ENCODE measurements at places on chromosomes 11 and 22.

DNA sequence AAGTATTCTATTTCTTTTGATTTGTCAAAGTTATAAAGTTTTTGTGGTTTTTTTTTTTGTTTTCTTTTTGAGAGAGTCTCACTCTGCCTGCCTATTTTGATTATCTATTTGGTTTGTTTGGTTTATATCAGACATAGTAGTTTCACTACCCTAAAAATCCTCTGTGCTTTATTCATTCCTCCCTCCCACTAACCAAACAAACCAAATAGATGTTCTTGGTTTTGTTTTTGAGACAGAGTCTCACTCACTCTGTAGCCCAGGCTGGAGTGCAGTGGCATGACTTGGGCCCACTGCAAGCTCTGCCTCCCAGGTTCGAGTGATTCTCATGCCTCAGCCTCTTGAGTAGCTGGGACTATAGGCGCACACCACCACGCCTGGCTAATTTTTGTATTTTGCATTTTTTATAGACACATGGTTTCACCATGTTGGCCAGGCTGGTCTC lies 67.9 kb downstream of the ENTHD1 start:
- DNase-seq, result no peak

DNA sequence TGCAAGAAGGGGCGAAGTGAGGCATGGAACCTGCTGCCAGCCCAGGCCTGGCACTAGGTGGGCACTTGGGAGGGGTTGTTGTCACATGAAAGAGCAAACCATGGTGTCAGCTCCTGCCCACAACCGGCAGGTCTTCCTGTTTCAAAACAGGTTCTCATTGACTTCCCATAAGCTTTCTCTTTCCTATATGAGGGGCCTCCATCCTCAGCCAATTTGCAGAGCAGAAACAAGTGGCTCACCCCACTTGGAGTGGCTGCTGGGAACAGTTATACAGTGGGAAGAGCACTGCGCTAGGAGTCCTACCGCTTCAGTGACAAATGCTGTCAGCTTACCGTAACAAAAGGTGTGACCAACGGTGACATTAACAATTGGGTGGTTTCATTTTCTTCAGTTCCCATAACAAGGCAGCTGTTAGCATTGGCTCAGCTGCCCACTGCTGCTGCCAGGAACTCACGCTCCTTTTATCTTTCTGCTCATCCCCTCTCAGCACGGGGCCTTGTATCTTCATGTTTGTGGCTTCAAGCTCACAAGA lies 10.2 kb upstream of the SSTR3 start:
- DNase-seq, result no peak

DNA sequence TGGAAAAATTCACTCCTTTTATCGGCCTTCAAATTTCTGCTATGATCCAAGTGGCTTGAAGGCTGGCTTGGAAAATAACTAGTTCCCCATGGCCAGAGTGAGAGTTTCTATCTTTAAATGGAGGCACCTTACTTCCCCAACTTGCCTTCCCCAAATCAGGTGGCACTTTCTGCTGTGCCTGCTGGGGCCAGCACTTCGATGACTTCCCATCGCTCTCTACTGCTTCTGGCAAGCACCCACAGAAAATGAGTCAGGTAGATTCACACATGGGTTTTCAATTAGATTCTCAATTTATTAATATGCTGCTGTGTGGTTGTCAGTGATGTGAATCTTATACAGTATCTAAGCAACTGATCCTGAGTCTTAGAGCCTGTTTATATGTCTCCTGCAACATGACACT lies 398.8 kb upstream of the RAG2 start:
- no peak for DNase-seq

DNA sequence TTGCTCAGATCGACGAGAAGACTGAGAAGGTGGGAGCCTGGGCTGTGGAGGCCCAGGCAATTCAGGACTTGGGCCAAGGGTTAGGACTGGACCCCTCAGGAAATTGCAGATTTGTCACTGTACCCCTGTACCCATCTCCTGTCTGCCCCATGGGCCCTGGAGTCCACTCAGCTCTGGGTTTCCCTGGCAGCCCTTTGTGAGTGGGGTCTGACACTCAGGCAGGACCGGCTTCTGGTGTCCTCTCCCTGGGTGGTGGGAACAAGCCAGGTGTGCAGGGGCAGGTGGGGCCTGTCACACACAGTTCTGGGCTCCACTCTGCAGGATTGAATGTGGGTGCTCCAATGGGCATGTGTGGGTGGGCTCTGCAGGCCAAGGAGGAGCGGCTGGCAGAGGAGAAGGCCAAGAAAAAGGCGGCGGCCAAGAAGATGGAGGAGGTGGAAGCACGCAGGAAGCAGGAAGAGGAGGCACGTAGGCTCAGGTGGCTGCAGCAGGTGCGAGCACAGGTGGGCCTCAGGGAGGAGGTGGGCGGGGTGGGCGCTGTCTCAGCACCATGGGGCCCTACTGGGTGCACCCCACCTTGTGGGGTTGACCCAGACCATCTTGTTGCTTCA lies 21.6 kb downstream of the INCENP start:
- no peak for DNase-seq

GRCh38 chr11:94023856-94024255 lies 2.7 kb downstream of the HEPHL1 start:
- DNase-seq, result no peak

- DNase-seq, result no peak
These were observed 1.5 kb downstream of the TCIRG1 start for GRCh38 chr11:68040101-68040956.

DNA sequence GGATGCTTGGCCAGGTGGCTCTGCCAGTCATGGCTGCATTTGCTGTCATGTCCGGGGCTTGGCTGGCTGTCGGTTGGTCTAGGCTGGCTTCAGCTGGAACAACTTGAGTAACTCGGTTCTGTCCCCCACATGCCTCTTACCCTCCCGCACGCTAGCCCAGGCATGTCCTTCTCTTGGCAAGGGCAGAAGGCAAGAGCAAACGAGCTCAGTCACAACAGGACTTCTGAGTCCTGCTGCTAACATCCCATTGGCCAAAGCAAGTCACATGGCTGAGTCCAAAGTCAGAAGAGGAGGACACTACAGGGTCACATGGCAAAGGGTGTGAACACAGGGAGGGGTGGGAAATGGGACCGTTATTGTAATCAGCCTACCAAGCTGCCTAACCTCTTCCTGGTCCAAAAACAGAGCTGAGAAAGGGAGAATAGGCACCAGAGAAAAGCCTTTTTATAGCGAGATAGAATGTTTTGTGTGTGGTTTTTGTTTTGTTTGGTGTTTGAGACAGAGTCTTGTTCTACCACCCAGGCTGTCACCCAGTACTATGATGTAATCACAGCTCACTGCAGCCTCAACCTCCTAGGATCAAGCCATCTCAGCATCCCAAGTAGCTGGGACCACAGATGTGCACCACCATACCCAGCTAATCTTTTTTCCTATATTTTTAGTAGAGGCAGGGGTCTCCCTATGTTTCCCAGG lies 81.9 kb downstream of the MN1 start:
- no peak for DNase-seq

DNA sequence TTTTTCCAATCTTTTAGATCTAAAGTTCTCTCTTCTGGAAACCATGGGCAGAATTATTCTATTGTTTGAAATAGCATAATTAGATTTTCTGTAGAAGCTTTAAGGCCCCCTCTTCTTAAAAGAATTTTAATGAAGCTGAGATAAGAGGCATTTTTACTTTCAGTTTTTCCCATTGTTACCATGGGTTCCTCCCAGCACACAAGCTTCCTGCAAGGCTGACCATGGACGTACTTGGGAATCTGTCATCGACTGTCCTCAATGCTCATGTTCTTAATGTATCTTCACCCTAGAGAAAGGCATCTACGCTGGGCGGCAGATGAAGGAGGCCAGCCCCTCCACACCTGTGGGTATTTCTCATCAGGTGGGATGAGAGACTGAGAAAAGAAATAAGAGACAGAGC lies 11.1 kb downstream of the OR52K2 start:
- DNase-seq, result no peak

- DNase-seq, result no peak
These were observed 2.2 kb upstream of the TM7SF2 start for GRCh38 chr11:65109231-65110198.

- DNase-seq, result no peak
These were observed 71.7 kb downstream of the IGLL5 start for GRCh38 chr22:22959147-22959827.

DNA sequence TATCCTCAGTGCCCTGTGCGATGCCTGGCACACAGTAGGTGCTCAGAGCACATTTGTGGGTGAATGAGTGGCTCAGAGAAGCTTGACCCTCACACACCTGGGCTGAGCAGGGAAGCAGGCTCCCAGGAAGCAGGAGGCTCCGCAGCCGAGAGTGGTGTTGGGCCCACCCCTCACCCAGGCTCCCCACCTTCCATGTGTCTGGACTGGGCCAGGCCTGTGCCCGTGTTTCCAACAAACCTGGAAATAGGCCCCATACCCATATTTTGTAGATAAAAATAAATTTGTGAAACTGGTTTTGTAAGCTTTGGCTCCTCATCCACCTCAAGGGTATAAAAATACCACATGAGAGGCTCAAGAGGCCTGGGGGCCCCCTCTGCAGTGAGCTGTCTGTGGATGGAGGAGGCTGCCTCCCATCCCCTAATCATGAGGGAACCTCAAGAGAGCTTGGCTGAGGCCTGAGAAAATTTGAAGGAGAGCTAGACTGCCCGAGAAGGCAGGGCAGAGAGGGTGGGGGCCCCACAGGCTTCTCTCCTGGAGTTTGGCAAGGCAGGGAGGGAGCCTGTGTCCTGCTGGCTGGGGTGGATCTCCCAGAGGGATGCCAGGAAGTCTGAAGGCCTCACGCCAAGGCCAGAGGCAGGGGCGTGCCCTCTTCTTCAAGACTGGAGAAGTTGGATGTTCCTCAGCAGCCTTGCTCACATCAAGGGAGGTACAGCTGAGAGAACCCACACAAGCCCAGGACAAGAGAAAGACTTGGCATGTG lies 147.0 kb upstream of the NECTIN1 start:
- DNase-seq, result no peak

- no peak for DNase-seq
These were observed 20.3 kb downstream of the IL18 start for GRCh38 chr11:112143597-112143996.

DNA sequence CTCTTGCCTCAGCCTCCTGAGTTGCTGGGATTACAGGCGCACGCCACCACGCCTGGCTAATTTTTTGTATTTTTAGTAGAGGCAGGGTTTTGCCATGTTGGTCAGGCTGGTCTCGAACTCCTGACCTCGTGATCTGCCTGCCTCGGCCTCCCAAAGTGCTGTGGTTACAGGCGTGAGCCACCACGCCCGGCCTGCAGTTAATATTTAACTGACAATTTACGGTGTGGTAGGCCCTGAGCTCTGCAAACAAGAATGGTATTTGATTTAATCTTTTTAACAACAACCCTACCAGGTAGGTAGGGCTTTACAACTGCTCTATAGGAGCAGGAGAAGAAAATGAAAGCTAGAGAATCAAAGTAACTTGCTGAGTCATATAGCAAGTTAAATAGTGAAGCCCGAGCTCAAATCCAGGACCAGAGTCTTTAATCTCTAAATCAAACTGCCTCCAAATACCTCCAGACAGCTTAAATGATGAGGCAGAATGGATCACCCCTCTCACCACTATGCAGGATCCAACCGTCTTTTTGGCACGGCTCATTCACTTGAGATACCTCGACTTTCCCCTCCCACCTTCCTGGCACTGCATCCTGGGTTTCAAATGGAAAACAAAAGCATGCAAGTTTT lies 9.4 kb downstream of the UEVLD start:
- no peak for DNase-seq

DNA sequence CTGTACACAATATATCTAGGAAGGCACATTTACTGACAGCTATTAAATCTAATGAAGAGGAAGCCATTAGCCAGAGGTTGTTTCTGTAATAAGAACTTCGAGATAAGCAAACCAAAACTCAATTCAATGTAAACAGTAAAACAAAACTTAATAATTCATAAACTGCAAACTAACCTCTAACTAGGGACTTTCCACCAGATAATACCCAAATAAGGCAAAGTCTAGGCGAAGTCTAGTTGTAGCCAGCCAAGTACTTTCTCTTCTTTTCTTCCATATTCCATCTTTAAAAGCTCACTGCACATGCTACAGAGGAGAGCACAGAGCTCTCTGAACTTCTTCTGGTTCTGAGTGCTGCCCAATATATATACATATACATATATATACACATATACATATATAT lies 229.9 kb upstream of the ANO5 start:
- no peak for DNase-seq

DNA sequence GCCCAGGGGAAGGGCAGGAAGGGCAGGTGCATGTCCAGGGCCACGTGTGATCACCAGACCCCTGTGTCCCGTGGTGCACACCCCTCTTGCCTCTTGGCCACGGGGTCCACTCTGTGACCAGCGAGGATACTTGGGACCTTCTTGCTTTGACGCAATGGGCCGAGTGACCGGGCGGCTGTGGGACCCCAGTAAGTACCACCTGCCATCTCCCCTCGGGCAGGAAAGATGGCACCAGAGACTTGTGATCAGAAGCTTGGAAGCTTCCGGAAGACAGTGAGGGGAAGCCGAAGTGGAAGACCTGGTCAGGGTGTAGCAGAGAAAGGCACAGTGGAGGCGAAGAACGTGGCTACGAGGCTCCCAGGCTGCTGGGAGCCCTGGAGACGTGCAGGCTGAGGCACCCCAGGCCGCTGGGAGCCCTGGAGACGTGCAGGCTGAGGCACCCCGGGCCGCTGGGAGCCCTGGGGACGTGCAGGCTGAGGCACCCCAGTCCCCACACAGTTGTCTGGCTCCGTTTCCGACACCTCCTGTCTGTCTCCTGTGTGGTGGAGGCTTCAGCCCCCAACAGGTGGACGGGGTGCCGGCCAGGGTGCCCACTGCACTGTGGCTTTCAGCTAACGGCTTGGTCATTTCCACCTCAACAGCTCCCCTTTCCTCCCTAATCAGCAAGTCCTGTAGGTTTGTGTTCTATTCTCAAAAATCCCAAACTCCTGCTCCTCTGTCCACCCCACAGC lies 663.5 kb downstream of the BRD1 start:
- DNase-seq, result no peak

DNA sequence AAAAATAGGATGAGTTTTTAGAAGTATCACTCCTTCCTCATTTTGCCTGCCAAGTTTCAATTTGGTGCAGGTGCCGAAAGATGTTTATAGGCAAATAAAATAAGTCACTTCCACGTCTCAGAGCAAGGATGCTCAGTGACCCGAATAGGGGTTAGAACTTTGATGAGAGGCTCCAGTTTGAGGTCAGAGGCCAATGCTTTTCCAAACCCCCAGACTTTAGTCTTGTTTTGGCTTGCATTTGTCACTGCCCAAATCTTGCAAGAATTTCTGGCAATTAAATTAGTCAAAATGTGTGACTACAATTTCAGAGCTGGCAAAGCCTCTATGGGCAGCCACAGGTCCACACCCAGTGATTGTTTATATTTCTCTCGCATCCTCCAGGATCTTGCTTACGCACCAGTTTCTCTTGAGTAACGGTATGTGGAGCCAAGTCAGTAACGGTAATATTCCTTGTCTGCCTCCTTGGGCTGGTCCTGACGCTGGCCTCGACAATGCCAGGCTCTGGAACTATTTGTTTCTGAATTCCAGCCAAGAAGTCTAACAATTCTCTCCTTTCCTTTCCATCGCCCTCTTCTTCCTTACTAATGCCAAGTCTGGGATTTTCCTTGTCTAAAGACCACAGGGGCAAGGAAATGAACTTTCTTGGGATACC lies 9.9 kb upstream of the NUP160 start:
- no peak for DNase-seq
